GM04503 (cell line): ENCODE measurements at places on chromosomes 1 and 21.

DNA sequence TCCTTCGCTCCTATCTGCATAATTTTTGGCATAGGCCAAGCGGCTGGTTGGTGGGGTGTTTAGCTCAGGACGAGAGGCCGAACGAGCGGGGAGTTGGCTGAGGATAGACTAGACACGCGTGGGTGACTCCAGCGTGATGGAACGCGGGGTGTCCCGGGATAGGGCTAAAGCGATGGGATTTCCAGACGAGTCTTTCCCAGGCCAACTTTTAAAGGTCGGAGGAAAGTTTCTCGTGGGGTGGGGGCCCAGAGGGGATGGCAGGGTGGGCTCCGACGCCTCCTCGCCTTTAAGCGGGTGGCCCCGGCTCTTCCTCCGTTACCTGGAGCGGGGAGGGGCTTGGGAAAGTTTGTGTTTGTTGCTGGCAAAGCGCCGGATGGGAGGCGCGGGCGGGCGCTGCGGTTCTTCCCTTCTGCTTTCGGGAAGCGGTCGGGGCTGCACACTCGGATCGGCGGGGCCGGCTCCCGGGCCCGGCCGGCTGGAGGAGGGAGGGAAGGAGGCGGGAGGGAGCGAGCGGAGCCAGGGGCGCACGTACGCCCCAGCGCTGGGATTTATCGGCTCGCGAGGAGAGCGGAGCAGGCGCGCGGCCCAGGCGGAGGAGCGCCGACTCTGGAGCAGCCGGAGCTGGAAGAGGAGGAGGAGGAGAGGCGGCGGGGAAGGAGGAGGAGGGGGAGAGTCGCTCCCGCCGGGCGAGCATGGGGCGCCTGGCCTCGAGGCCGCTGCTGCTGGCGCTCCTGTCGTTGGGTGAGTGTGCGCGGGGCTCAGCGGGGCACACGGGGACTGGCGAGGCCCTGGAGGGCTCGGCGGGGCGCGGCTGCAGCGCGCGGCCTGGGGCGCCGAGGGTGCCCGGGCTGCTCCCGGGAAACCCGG is at the start of gene PTGFRN:
TSS of gene PTGFRN (plus strand) at position 405 of the 867 bp plus-strand sequence. CDS start at position 693, 288 bp downstream.
- no peak for DNase-seq

GRCh38 chr1:164609089-164609488 is 50.1 kb downstream of the PBX1 start:
- no peak for DNase-seq

DNA sequence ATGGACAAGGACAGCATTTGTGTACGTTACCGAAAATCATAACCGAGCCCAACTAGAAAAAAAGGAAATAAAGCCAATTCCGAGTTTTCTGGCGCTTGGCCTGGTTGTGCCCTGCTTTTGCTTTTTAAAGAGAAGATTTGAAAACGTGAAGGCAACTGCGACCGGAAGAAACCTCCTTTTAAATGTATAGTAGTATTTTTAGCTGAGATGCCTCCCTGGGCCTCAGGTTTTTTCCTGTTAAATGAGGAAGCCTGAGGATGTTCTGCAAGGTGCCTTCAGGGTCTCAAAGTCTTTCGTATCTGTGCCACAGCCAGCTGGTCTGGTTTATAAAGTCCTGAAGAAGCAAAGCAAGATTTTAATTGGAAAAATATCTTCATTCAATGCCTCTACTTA is 371 bp upstream of the ODF2L start:
- DNase-seq, result no peak

DNA sequence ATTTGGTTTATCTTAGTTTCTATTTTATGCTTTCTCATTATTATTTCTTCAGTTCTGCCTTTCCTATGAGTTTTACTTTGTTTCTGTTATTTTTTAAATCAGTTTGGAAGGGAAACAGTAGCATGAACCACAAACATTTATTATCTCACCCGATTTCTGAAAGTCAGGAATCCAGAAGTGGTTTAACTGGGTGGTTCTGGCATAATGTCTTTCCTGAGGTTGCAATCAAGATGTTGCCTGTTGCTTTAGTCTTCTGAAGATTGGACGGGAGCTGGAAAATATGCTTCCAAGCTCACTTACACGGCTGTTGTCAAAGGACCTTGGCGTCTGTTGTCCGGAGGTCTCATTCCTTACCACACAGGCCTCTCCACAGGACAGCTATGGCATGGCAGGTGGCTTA is 50.4 kb downstream of the SNRPE start:
- no peak for DNase-seq

DNA sequence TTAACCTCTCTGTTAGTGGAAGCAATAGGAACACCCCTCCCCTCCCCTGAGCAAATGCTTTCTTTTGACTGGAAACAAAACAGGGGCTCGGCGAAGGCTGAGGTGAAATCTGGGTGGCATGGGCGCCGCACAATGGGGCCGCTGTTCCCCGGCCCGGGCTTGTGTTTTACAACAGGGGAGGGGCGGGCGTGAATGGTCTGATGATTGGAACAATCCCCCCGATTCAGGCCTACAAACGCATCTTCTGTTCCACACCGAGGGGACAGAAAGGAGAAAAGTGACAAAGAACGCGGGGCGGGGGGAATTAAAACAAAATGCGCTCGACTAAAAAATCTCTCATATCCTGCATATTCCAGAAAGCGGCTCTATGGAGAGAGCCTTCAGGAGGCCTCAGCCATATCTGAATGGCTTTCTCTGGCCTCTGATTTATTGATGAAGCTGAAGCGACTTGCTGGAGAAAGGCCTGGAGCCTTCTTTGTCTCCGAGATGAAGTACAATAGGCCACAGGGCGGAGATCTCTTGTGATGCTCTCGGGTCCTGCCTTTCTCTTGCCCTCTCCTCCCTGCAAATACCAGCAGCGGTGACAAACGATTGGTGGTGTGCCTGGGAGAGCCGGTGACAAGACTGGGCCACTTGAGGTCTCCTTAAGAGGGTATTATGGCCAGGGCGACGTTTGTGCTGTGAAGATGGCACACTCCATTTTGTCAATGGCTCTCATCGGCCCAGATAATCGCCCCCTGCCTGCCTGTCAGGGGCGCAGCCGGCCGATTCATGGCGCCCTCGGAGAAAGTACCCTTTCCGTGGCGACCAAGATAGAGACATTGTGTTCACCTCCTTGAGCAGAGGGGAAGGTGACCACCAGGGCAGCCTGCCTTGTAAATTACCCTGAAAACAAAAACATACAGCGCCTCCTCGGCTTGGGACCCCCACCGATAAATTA is 47.1 kb upstream of the OLIG2 start:
- no peak for DNase-seq

GRCh38 chr1:174931214-174931613 is 68.5 kb upstream of the CACYBP start:
- DNase-seq, result no peak
